ENCODE measurements at places on chromosomes 16 and 17. TPM values are rescaled to one million over a fixed set of nuclear protein-coding genes. Genes with fewer than 3 reads are reported as not detected.

Gene IGFALS
- total RNA-seq: not detected

Gene INCA1
- total RNA-seq: 1.5 TPM

Gene SPNS2
- 0.33 TPM for total RNA-seq

Gene NPIPA7
- 3.8 TPM for total RNA-seq

Gene SLC6A4
- total RNA-seq: 0.44 TPM

Gene WFDC1
- total RNA-seq: 0.24 TPM

Data from H9 (cell line).